ENCODE measurements at places on chromosomes 6 and 20. TPM values are rescaled to one million over a fixed set of nuclear protein-coding genes. Genes with fewer than 3 reads are reported as not detected.
A peak's percentile ranks its signal among the peaks of the same experiment; 100 is the strongest.

SRXN1 gene
- 6.7 TPM for total RNA-seq

PLEKHG1 gene
- total RNA-seq = 13.8 TPM

ERVFRD-1 gene
- total RNA-seq = not detected

DNA sequence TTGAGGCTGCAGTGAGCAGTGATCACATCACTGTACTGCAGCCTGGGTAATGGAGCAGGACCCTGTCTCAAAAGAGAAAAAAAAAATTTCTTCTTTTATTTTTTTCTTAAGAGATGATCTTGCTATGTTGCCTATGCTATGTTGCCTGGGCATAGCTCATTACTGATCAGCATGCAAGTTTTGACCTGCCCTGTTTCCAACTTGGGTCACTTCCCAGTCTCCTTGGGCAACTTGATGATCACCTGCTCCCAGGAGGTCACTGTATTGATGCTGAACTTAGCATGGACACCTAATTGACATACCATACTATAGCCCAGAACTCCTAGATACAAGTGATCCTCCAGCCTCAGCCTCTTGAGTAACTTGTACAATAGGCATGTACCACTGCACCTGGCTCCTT, 30.7 kb upstream of the NANP start:
- no peak for DNase-seq

GRCh38 chr6:105920071-105920470, 166.1 kb upstream of the PRDM1 start:
- no peak for DNase-seq

- no peak for DNase-seq
Observed at GRCh38 chr20:55160037-55160436, 684.6 kb downstream of the DOK5 start.

- no peak for DNase-seq
Observed at GRCh38 chr6:166603043-166603690, 16.7 kb upstream of the RAMACL start.

- no peak for DNase-seq
Observed at GRCh38 chr6:125190667-125191066, 37.1 kb downstream of the TPD52L1 start.

DNA sequence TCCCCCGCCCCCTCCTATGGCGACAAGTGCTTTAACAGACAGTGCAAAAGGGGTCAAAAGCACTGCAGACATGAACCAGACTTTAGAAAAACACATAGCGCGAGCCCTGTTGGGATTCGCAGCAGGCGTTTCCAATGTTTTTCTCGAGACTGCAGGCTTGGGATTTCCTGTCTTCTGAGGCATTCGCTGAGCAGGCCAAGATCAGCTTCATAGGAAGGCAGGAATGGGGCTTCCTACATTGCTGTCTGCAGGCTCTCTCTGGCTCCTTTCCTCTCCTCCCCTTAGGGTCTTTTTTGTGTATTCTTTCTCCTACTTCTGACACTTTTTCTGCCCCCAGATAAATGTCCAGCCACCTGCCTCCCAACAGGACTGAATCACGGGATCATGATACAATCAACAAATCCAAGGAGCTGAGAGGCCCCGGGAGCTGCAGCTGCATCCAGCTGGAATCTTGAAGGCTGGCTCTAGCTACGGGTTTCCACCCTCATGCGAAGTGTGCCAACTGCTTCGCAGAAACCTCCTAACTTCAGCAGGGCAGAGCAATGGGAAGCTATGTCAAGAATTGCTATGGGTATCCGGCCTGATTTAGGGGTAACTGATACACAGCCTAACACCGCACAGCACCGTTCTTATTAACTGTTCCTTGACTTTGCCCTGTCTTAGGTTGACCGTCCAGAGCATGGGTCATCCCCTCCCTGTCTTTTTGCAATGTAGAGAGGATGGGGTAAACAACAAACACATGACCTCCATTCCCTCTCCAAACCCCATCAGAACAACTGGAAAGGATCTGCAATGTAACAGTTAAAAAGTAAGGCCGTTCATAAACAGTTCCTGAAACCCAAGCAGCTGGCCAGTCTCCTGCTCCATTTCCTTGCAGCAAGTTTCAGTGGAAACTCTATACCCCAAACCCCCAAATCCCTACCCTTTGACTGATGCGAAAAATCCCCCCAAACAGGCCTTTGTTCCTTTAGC, 31.5 kb downstream of the SNX5 start:
- DNase-seq = peak; percentile 36

DNA sequence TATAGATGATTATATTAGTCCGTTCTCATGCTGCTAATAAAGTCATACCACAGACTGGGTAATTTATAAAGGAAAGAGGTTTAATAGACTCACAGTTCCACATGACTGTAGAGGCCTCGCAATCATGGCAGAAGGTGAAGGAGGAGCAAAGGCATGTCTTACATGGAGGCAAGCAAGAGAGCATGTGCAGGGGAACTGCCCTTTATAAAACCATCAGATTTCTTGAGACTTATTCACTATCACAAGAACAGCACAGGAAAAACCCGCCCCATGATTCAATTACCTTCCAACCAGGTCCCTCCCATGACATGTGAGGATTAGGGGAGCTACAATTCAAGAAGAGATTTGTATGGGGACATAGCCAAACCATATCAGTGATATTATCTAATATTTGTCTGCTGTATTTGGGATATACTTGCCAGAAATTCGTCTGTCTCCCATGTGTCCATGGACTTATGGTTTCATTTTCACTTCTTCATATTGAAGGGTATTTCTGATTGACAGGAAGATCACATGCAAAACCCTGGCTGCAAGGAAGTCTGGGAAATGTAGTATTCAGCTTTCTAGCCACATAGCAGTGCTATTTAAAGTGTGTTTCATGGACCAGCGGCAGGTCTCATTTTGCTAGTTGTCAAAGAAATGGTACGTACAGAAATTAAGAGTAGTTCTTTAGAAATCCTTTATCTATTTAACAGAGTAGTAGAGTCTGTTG, 50.5 kb upstream of the PAK5 start:
- no peak for DNase-seq

MLN gene
- total RNA-seq = not detected

DNA sequence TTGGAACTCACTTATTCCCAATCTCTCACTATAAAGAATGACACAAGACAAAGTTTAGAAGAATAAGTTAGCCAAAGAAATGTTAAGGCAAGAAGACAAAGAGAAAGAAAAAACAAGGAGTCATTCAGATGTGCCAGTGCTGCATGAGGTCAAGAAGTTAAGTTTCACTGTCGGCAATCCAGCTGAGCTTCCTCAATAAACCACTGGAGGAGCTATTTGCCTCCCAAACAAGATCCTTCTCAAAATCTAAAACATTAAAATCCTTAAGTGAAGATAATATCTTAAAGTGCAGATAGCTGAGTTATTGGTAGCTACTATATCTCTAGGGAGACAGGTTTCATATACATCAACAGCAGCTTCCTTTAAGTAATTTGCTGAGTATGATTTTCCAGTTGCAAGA, 512.3 kb downstream of the HDGFL1 start:
- DNase-seq = no peak

RAB44 gene
- total RNA-seq = not detected

- no peak for DNase-seq
Observed at GRCh38 chr6:35216412-35216732, 2.6 kb downstream of the SCUBE3 start.

- no peak for DNase-seq
Observed at GRCh38 chr6:6749702-6750491, 161.4 kb downstream of the LY86 start.

- DNase-seq = no peak
Observed at GRCh38 chr6:21601932-21602390, 8.4 kb downstream of the SOX4 start.

RPL10A gene
- total RNA-seq = 2,010 TPM

COL21A1 gene
- total RNA-seq = 1.2 TPM

DNA sequence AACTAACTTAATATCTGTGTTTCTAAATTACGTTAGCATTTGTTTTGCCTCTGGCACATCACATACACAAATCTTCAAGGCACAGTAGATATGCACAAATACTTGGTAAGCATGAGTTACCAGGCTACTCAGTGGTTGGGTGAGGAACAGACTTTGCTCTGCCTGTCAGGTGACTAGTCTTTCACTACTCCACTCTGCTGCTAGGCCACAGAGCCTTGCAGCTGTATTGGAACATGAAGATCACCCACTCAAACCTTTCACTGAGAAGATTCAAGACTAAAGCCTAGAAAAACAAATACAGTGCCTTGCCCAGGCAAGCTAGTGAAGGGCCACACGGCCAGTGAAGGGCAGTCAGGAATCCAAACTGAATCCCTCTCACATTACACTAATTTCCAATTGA, 47.0 kb downstream of the DTNBP1 start:
- DNase-seq = no peak

- no peak for DNase-seq
Observed at GRCh38 chr6:111377558-111378120, 105.4 kb downstream of the REV3L start.

RAET1G gene
- not detected for total RNA-seq

HNF4A gene
- total RNA-seq = not detected

- DNase-seq = no peak
Observed at GRCh38 chr6:108074057-108074358, 533 bp downstream of the OSTM1 start.

- no peak for DNase-seq
Observed at GRCh38 chr6:14272737-14273085, 155.1 kb downstream of the CD83 start.

GRCh38 chr6:2866171-2866846, 24.6 kb upstream of the SERPINB1 start:
- no peak for DNase-seq

DNA sequence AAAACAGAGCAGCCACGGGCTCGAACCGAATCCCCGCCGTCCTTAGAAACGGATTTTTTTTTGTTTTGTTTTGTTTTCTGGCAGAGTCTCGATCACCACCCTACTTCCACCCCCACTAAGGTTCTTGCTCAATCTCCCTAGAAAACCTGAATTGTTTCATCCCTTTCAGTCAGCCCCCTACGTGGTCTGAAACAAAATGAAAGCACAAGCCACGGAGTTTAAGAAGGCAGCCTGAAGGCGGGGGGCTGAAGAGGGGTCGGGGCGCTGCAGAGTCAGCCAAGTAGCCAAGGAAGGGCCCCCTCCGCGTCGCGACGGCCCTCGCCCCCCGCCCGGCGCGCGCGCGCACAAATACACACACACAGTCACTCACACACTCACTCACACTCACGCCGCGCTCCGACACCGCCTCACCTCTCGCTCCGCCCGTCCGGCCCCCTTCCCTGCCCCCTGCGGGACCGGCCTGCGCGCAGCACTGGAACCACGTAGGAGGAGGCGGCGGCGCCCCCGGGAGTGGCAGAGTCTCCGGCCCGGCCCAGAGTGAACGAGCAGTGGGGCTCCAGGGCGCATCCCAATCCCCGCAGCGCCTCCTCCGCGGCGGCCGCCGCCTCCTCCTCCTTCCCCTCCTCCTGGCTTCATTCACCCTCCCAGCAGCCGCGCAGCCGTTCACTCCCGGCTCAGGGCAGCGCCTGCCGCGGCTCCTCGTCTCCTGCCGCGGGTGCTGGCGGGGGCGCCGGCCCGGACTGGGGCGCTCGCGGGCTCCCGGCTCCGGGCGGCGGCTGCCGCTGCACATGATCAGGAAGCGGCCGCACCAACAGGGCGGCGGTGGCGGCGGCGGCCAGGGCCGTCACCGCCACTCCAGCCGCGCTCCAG, 1.4 kb downstream of the ATXN1 start:
- DNase-seq = peak; percentile 74

DNA sequence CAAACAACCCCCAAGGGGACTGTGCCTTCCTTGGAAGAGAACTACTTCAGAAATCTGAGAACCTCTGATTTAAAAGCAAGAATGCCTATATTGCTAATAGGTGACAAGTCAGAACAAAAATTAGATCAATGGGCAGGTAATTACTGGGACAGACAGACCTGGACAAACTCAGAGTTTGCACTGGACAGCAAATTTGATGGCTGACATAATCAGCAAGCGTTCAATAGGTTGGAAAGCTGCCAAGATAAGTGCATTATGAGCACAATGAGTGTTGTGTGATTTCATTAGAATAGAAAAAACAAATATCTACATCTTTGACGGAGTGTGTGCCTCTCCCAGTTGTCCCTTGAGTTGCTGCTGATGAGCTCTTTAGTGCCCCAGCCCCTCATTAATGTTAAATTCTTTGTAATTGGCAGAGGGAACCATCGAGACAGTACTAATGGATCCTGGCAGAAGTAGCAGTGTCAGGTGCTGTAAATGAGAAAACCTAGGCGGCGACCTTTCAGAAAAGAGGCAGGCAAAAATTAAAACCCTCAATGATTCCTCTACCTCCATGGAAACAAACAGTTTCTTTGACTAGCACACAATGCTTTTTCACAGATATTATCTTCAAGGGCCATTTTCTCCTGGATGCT, 116.5 kb upstream of the COL21A1 start:
- DNase-seq = no peak

- DNase-seq = peak; percentile 46
Observed at GRCh38 chr6:90160013-90160412, 136.6 kb downstream of the BACH2 start.

- no peak for DNase-seq
Observed at GRCh38 chr20:13770141-13770540, 14.6 kb downstream of the ESF1 start.

RAD21L1 gene
- not detected for total RNA-seq

MOXD1 gene
- 0.86 TPM for total RNA-seq

GRCh38 chr6:27251112-27251605, 3.7 kb downstream of the PRSS16 start:
- DNase-seq = no peak

PAQR8 gene
- 3.4 TPM for total RNA-seq

- no peak for DNase-seq
Observed at GRCh38 chr6:1584996-1585668, 24.6 kb upstream of the FOXC1 start.

LY6G6C gene
- total RNA-seq = not detected

TNXB gene
- total RNA-seq = 1.6 TPM

- DNase-seq = no peak
Observed at GRCh38 chr20:13755809-13756208, 28.9 kb downstream of the ESF1 start.

TAAR8 gene
- not detected for total RNA-seq

Measured in SJCRH30 (cell line).